ENCODE measurements at places on chromosomes 2 and 18. TPM values are rescaled to one million over a fixed set of nuclear protein-coding genes. Genes with fewer than 3 reads are reported as not detected.

NYAP2 gene
- not detected for total RNA-seq

GRCh38 chr2:158823486-158824237 is 28.5 kb downstream of the DAPL1 start:
- H3K27me3 ChIP-seq = peaks cover 4% of the 10 kb centered on the region
- no peak overlapping the region for H3K27ac ChIP-seq
- no peaks in the 10 kb centered on the region for H3K36me3 ChIP-seq
- no peak for DNase-seq

DNA sequence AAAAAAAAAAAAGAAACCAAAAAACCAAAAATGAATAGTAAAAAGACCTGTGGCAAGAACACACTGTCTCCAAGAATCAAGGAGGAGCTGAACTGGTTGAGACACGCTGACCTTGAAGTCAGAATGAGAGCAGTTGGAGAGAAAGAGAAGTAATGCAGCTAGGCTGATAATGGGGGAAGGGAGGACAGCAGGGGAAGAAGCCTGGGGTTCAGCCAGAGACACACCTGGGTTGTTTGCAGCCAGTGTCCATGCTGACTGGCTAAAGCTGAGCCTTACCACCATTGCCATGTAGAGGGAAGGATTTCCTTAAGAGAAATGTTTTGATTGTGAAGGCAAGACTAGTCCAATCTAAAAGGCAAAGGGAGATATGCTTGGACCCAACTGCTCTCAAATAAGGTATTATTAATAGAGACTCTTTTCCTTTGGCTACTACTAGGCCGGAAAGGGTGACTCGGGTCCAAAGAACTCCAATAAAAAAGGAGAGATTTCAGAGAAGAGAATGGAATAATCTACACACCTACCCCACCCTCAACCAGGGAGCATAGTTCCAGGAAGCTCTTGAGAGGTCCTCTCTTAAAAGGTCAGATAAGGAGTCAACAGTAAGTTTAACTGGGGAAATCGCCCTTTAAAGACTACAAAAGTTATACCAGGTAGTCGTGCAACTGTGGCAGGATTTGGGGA is 25.2 kb upstream of the REL start:
- H3K27me3 ChIP-seq = peaks cover 7% of the 10 kb centered on the region
- H3K4me1 ChIP-seq = no peaks in the 10 kb centered on the region
- DNase-seq = no peak

REG1B gene
- not detected for total RNA-seq

GRCh38 chr18:5288517-5288935 is 7.0 kb downstream of the ZBTB14 start:
- H3K36me3 ChIP-seq = peaks cover 8% of the 10 kb centered on the region
- no peaks in the 10 kb centered on the region for H3K27me3 ChIP-seq
- H3K4me1 ChIP-seq = no peaks in the 10 kb centered on the region
- no peak for DNase-seq
- no peak overlapping the region for H3K27ac ChIP-seq

INPP5D gene
- total RNA-seq = 0.51 TPM

GRCh38 chr2:48332286-48332685 is 197.7 kb upstream of the STON1 start:
- H3K27ac ChIP-seq = no peak overlapping the region
- H3K36me3 ChIP-seq = no peaks in the 10 kb centered on the region
- no peaks in the 10 kb centered on the region for H3K27me3 ChIP-seq
- no peak overlapping the region for H3K4me3 ChIP-seq
- no peaks in the 10 kb centered on the region for H3K4me1 ChIP-seq

MAP4K4 gene
- total RNA-seq = 164 TPM

DNA sequence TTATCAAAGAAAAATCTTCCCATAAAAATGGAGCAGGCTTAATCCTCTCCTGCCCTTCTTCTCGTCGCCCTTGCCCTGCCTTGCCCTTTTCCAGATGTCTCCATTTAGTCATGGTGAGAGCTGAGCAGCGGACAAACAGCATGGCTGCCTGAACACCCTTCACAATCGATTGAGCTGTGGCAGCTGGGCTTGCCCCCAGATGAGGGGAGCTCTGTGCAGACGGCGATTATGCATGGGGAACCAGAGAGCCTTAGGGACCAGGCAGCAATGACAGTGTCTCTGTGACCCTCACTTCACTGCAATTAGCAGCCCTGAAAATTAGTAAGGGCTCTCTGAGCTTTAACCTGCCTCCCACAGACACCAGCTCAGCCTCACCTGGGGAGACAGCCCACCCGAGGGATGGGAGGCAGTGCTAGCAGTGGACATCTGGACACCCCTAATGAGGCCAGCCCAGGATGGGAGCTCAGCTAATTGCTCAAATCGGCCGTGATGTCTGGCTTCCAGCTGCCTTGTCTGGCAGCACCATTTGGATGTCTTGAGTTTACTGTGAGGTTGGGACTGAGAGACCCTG is 365.7 kb downstream of the TNS1 start:
- no peaks in the 10 kb centered on the region for H3K36me3 ChIP-seq
- peaks cover 6% of the 10 kb centered on the region for H3K27me3 ChIP-seq
- no peak overlapping the region for H3K27ac ChIP-seq
- H3K4me1 ChIP-seq = no peaks in the 10 kb centered on the region

DNA sequence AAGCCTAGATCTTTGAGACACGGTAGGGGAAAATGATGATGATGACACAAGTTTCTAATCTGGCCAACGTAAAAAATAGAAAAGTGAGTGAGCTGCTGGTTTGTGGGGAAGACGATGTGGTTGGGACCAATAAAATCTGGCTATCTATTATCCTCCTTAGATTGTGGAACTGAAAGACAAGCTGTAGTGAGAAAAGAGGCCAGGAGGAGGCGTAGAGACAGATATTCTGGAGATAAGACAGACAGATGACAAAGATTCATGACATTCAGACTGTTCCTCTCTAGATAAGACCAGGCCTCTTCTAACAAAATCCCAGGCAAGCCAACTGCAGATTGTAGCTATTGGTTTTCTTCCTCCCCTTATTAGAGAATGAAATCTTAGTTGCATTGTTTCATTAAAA is 376.3 kb upstream of the UBE2E3 start:
- H3K27me3 ChIP-seq = no peaks in the 10 kb centered on the region
- no peaks in the 10 kb centered on the region for H3K4me1 ChIP-seq
- H3K4me3 ChIP-seq = no peak overlapping the region
- H3K36me3 ChIP-seq = no peaks in the 10 kb centered on the region

GPR45 gene
- total RNA-seq = not detected

GRCh38 chr2:159411460-159411859 is 125.0 kb upstream of the WDSUB1 start:
- no peak for DNase-seq
- H3K27me3 ChIP-seq = no peaks in the 10 kb centered on the region
- H3K36me3 ChIP-seq = no peaks in the 10 kb centered on the region
- no peak overlapping the region for H3K4me3 ChIP-seq

GRCh38 chr2:39377226-39377939 is 59.7 kb downstream of the MAP4K3 start:
- peaks cover 2% of the 10 kb centered on the region for H3K36me3 ChIP-seq
- no peak overlapping the region for H3K4me3 ChIP-seq
- DNase-seq = peak; percentile 76
- no peak overlapping the region for H3K27ac ChIP-seq
- peaks cover 11% of the 10 kb centered on the region for H3K4me1 ChIP-seq
- no peaks in the 10 kb centered on the region for H3K27me3 ChIP-seq

GRCh38 chr2:37526323-37526722 is 145.1 kb downstream of the CDC42EP3 start:
- no peak overlapping the region for H3K4me3 ChIP-seq
- H3K4me1 ChIP-seq = peaks cover 5% of the 10 kb centered on the region
- no peaks in the 10 kb centered on the region for H3K36me3 ChIP-seq
- no peak overlapping the region for H3K27ac ChIP-seq

CCNT2 gene
- 21.1 TPM for total RNA-seq

DNA sequence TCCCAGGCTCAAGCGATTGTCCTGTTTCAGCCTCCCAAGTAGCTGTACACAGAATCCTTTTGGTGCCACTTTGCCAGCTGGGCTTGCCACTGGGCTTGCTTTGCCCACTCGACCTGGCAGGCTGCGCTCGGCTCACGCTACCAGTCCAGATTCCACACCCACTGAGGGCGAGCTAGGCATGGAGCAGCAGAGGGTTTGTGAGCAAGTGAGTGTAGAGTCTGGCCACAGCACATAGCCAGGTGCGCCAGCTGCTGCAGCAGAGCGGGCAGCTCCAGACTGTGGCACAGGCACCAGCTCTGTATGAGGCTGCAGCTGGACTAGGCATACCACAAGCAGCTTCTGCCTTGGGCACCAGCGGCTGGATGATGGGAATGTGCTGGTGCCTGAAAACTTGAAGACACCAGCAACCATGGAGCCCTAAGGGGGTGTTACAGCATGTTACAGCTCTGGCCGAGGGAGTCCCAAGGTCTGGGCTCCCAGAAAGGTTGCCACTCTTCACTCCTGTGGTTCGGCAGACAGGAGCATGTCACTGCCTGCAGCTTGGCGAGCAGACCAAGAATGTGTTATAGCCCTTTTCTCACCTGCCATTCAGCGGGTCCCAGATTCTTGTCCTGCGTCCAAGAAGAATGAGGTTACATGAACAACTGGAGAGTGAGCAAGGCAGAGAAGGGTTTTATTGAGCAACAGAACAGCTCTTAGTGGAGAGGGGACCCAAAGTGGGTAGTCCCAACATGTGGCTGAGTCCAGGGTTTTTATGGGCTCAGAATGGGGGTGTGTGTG is 12.9 kb downstream of the SMARCAL1 start:
- DNase-seq = no peak
- no peak overlapping the region for H3K4me3 ChIP-seq
- H3K36me3 ChIP-seq = peaks cover 14% of the 10 kb centered on the region
- H3K4me1 ChIP-seq = peaks cover 2% of the 10 kb centered on the region

EFHD1 gene
- total RNA-seq = not detected

DNA sequence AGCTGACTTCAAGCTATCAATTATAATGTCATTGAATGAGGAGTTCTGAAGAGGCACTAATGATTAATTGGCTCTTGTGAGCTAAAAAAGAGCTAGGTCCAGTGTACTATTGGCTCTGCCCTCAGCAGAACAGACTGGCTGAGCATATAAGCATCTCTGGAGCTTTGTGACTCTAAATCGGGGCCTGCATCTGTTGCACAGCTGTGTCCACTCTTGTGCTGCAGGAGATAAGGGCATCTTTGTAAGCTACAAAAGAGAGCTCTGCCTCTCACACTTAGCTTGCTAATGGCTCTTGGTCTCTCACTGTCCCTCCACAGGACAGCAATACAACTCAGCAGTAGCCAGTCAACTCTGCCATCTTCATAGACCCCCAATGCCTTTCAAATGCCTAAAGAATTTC is 61.5 kb upstream of the L3MBTL4 start:
- H3K36me3 ChIP-seq = no peaks in the 10 kb centered on the region
- H3K27me3 ChIP-seq = no peaks in the 10 kb centered on the region
- no peak overlapping the region for H3K4me3 ChIP-seq
- no peak overlapping the region for H3K27ac ChIP-seq

DNA sequence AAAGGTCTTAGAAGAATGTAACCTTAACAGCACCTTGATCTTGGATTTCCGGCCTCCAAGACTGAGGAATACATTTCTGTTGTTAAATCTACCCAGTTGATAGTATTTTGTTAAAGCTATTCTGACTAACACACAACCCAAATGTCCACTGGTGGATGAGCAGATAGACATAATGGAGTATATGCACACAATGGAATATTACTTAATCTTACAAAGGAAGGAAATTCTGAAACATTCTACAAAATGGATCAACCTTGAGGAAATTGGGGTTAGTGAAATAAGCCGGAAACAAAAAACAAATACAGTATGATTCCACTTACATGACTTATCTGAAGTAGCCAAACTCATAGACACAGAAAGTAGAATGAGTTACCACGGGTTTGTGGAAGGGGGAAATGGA is 168.7 kb downstream of the ZNF804A start:
- H3K27me3 ChIP-seq = no peaks in the 10 kb centered on the region
- no peaks in the 10 kb centered on the region for H3K4me1 ChIP-seq
- H3K27ac ChIP-seq = no peak overlapping the region
- DNase-seq = no peak

DNA sequence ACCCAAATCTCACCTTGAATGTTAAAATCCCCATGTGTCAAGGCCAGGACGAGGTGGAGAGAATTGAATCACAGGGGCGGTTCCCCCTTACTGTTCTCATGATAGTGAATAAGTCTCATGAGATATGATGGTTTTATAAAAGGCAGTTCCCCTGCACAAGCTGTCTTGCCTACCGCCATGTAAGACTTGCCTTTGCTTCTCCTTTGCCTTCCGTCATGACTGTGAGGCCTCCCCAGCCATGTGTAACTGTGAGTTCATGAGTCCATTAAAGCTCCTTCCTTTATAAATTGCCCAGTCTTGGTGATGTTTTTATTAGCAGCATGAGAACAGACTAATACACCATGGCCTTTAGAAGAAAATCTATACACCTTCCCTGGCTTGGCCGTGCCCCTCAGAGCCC is 7.4 kb upstream of the MBP start:
- no peaks in the 10 kb centered on the region for H3K4me1 ChIP-seq
- no peak for DNase-seq
- no peak overlapping the region for H3K27ac ChIP-seq
- no peaks in the 10 kb centered on the region for H3K27me3 ChIP-seq
- no peaks in the 10 kb centered on the region for H3K36me3 ChIP-seq

GRCh38 chr18:37608876-37609275 is 43.3 kb upstream of the CELF4 start:
- no peak for DNase-seq
- H3K27me3 ChIP-seq = no peaks in the 10 kb centered on the region
- H3K27ac ChIP-seq = no peak overlapping the region
- H3K4me1 ChIP-seq = no peaks in the 10 kb centered on the region
- H3K4me3 ChIP-seq = no peak overlapping the region

- no peak for DNase-seq
- no peak overlapping the region for H3K27ac ChIP-seq
- H3K4me1 ChIP-seq = peaks cover 12% of the 10 kb centered on the region
These were observed 118.2 kb upstream of the RND3 start for GRCh38 chr2:150605664-150606063.

DNA sequence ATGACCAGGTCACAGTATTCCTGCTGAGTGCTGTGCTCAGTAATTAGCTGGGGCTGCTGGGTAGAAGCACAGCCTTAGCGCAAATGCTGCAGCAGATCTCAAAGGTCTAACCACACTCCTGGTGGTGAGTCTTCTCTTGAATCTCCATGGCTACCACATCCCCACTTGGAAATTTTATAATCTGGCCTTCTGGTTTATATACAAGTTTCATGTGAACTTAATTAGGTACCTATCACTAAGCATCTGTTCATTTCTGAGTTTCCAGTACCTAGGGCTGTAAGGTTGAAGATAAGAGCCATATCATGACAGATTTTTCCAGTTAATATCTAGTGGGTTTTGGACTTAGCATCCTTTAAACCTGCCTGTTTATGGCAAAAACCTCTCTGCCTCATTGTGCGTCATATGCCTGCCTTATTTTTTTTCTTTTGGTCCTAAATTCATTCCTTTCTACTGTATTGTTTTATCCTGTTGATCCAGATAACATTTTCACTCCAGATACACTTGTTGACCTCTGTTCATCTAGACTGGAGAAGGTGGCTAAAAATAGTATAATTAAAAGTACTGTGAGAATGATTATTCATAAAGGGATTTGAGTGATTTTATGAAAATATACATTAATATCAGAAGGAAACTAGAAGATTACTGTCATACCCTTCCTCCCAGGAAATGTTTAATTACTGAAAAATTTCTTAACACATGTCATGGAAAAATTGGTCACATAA is 168.4 kb upstream of the THUMPD2 start:
- H3K4me1 ChIP-seq = no peaks in the 10 kb centered on the region
- no peak overlapping the region for H3K4me3 ChIP-seq
- H3K27me3 ChIP-seq = no peaks in the 10 kb centered on the region
- no peak overlapping the region for H3K27ac ChIP-seq
- peak; percentile 40 for DNase-seq

Measured in fibroblast of lung (primary cell).